ENCODE measurements at places on chromosomes 12 and 14.
A peak's percentile ranks its signal among the peaks of the same experiment; 100 is the strongest.

DNA sequence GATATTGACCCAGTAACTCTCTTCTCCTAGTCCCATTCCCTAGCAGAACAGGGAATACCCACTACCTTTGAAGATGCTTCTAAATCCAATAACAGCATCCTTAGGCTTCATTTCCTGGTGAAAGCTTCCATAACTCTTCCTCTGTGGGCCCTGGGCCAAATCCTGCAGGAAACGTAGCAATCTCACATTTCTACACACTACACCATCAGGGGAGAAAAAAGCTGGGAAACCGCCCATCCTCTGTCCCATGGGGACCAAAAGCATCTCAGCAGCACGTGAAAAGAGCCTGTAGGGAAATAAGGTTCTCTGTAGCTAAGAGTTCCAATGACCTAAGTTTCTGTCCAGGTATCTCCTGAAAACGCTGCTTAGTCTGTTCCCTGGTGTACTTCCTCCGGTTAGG lies 340.2 kb downstream of the DPF3 start:
- no peak for DNase-seq

DNA sequence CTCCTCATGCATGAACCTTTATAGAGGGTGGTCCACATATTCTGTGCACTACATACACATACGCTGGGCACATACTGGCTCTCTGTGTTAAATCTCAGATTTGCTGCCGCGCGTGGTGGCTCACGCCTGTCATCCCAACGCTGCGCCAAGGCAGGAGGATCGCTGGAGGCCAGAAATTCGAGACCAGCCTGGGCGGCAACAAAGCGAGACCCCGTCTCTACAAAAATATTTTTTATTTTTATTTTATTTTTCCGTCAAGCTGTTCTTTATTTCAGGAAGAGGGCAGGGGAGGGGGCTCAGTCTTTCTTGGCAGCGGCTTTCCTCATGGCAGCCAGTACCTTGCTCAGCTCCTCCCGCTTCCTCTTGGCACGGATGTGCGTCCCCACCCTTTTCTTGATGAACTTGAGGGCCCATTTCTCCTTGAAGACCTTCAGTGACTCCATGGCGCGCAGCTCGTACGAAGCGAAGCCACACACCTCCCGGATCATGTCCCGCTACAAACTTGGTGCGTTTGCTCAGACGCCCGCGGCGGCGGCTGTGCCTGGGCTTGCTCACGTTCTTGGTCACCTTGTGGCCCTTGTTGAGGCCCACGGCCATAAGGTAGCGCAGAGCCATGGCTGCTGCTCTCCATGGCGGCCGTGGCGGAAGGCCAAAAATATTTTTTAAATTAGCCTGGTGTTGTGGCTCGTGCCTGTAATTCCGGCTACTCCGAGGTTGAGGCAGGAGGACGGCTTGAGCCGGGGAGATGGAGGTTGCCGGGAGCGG lies 3.2 kb downstream of the DCAF4 start:
- no peak for DNase-seq

DNA sequence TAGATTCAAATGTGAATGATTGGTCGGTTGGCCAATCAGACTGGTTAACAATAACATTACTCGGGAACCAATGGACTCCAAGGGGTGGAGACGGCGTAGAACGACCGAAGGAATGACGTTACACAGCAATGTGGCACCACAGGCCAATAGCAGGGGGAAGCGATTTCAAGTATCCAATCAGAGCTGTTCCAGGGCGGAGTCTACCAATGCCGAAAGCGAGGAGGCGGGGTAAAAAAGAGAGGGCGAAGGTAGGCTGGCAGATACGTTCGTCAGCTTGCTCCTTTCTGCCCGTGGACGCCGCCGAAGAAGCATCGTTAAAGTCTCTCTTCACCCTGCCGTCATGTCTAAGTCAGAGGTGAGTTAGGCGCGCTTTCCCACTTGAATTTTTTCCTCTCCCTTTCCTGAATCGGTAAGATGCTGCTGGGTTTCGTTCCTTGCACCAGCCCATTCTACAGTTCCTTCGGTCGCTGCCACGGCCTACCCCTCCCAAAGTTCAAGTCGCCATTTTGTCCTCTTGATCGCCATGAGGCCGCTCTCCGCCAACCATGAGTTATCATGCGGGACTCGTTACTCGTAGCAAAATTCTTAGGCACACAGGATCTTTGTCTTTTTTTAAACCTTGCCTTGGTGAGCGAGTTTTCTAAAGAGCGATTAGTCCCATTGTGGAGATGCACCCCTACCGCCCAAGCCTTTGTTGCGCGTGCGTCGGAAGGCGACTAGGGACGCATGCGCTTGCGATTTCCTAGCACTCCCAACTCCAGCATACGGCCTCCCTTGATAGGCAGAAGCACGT lies at the start of gene HNRNPA1:
TSS of gene HNRNPA1 (plus strand) at position 259 of the 793 bp plus-strand sequence. CDS start at position 341, 82 bp downstream.
- DNase-seq: peak; percentile 96

- DNase-seq: no peak
These were observed 28.7 kb downstream of the AICDA start for GRCh38 chr12:8584004-8584403.

DNA sequence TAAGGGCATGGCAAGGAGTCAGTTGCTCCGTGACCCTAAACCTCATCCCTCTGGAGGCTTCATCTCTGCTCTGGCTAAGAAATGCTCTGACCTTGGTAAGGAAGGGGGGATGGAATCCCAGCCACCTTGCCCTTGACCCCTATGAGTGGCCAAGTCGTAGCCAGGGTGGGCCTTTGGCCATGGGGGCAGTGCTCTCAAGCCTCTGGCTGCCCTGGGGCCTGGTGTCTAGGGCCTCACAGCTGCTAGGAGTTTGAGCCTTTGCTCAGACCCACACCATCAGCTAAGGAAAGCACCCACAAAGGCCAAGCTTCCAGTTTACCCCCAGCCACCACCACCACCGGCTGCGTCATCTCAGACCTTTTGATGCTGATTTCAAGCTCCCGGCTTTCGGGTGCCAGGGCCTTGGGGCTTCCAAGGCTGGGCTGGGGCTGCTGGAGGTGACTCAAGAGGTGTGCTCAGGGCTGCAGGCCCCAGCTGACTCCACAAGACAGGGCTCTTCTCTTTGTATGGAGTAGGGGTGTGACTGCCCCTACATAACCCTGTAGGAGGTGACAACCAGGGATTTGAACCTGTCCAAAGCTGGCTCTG lies 3.7 kb downstream of the ASB2 start:
- DNase-seq: no peak

- DNase-seq: no peak
These were observed 29.0 kb downstream of the PALS1 start for GRCh38 chr14:67270145-67270753.

- no peak for DNase-seq
These were observed 147.4 kb downstream of the RASSF9 start for GRCh38 chr12:85688837-85689236.

- peak; percentile 20 for DNase-seq
These were observed 34.6 kb downstream of the LTBP2 start for GRCh38 chr14:74577247-74577947.

DNA sequence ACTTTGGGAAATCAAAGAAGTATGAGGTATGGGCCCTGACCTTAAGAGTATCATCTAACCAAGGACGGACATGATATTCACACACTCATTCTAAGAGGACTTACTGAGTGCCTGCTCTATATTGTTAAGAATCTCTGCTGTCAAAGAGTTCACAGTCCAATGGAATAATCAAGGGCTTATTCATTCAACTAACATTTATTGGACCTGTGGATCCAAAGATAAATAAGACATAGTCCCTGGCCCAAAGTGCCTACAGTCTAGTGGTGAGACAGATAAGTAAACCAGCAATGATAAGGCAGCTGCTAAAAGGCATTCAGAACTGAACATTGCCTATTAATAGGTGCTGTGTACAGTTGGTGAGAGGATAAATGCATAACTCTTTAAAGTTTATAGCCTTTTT lies 11.0 kb downstream of the WDR20 start:
- no peak for DNase-seq

- no peak for DNase-seq
These were observed at the start of gene ACVRL1 for GRCh38 chr12:51907083-51907855. TSS of gene ACVRL1 (plus strand) at chr12:51907504. CDS start at chr12:51912475, 4,971 bp downstream.

DNA sequence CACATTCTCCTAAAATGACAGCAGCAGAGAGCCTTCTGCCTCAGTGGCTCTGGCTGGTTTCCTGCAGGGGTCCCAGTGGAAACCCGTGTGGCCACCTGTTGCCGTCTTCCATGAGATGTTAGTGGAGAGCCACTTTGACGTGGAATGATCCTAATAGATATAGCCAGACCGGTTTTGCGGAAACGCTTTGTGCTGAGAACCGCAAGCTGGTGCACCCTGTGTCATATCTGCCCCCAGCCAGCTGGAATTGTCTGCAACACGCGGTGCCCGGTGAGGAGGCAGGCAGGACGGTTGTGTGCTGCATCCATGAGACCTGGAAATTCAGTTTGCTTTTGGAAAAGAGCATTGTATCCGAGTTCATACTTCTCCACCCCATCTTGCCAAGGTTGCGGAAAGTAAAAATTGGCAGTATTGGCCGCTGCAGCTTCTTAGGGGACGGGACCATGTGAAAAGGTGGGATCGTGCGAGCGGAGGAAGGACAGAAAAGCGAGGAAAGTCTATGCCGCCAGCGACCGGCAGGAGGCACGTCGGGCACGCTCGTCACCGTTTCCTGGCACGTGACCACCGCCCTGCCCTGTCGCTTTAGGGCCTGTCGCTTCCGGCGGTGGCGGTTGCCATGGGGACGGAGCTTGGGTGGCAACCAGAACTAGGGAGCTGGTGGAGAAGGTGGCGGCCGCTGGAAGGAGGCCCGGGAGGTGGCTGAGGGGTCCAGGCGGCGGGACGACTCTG lies at the start of gene CFAP251:
TSS of gene CFAP251 (plus strand) at position 643 of the 729 bp plus-strand sequence. CDS start 2,714 bp downstream, outside the sequence.
- DNase-seq: peak; percentile 95

DNA sequence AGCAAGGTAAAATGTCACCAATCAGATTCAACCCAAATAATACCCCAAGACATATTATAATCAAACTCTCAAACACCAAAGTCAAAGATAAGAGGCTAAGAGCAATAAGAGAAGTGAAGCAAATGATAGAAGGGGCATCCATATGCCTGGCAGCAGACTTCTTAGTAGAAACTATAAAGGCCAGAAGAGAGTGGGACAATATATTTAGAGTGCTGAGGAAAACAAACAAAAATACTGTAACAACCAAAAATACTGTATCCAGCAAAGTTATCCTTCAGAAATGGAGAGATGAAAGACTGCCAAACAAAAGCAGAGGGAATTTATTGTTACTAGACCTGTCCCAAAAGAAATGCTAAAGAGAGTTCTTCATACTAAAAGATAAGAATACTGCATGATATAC lies 25.8 kb downstream of the COX16 start:
- DNase-seq: no peak

GRCh38 chr12:74889563-74890236 lies 319.9 kb downstream of the KCNC2 start:
- DNase-seq: no peak

DNA sequence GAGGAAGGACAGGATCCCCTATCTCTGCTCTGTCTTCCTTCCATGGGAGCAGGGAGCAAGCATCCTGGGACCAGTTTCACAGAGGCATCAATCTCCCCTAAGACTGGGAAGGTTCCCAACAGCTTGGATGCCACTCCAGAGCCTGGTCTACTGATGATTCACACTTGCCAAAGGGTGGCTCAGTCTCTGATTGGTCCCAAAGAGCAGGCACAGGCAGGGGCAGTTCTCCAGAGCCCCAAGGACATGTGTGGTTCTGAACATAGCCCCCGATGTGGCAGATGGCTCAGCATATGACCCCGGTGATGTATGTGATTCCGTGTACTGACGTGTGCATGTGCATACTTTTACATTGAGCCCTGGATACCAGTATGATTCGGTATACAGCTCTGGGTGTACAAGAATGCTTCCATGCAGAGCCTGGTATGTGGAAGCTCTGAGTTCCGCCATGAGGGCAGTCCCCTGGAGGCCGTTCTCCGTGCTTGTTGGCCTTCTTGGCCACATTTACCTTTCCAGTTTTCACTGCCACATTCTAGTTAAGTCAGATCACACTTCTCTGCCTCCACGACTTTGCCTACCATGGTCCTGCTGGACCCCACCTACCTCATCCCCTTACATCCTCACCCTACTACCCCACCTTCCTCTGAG lies 21.2 kb downstream of the ITGA7 start:
- no peak for DNase-seq

GRCh38 chr12:132270516-132270915 lies 58.9 kb downstream of the GALNT9 start:
- DNase-seq: no peak

DNA sequence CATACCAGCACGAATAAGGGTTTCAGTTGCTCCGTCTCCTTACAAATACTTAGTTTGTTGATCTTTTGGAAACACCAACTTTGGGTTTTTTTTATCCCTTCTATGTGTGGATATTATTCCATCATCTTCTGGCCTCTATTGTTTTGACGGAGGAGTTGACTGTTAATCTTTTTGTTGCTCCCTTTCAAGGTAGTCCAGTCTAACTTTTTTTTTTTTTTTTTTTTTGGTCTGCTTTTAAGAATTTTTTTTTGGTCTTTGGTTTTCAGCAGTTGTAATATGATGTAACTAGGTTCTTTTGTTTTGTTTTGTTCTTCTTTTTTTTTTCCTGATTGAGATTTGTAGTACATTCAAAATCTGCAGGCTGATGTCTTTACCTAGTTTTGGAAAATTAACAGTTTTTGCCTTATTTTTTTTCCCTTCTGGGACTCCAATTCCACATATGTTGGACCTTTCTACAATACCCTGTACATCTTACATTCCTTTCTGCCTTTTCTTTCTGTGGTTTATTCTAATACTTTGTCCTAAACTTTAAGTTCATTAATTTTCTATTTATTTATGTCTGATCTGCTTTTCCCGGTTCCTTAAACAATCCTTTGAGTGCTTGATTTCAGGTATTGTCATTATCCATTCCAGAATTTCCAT lies 54.9 kb downstream of the DNAH10 start:
- no peak for DNase-seq
